ENCODE measurements at places on chromosomes 11 and 22.

DNA sequence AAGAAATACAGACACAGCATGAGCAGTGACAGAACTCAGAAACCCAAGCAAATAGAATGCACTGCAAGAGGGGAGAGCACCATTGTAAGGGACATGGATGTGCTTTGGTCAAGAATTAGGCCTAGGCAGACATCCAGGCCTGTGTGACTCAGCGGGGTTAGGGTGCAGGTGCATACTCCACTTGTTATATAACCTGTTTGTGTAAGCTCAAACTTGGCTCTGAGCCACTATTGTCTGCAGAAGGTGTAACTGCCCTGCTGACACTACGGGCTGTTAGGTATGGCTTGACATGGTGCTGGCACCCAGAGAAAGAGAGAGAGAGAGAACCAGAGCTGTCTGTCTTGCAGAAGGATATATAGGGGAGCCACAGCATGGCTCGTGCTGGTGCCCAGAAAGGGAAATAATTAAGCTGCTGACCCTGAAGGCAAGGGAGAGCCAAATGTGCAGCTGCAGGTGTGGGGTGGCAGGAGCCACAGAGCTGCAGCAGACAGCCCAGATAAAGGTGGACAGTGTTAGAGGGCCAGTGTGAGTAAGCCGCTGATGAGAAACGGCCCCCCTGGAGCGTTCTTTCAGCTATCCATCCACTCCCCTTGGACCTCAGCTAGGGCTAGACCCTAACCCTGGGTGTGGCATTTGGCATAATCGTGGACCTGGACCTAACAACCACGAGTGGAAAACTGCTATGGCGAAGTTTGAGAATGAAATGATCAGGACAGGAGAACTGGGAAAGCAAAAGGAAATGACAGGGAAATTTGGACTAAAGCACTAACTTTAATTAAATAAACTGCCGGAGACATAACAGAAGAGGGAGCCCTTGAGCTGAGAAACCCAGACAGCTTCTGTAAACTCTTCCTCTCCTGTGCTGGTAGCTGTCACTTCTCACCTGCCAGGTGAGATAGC lies 253.0 kb upstream of the CCDC179 start:
- no peak for DNase-seq

GRCh38 chr22:39097098-39098020 lies at the start of gene APOBEC3H:
Gene APOBEC3H (plus strand): TSS chr22:39097244. CDS start chr22:39100279, 3,035 bp downstream.
- DNase-seq, result no peak

DNA sequence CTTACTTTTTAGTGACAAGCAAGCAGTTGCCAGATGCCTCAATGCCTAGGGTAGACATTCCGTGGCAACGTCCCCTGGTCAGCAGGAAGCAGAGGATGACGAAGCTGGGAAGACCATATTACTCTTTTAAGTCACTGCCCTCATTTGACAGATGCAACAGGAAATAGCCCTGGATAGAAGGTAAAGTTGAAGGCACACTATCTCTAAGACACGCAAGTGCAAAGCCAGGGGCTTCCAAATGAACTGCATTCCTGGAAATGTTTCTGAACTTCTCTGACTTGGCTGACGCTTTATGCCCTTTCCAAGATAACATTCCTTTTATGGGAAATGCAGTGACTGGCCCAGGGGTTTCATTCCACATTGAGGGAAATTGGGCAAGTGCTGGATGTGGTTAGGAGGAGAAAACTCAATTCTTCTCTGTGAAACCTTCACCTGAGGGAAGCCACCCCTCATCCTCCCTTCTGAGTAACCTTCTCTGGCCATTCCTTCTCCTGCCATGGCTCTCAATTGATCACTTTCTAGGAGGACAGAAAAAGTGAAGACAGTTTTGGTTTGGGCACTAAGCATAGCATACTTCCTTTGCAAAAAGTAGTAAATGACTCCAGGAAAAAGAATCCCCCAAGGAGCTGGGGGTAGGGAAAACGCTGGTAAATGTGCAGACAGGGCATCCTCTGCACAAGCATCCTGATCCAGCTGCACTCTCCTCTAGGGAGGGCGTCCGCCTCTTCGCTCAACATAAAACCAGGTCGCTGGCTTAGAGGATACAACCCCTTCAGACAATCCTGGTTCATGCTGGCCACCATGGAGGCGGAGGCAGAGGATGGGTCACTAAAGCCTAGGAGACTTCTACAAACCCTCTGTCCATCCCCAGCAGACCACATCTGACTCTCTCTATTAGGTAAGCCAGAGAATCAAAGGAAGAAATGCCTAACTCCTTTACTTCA lies 14.5 kb downstream of the PCSK7 start:
- no peak for DNase-seq

DNA sequence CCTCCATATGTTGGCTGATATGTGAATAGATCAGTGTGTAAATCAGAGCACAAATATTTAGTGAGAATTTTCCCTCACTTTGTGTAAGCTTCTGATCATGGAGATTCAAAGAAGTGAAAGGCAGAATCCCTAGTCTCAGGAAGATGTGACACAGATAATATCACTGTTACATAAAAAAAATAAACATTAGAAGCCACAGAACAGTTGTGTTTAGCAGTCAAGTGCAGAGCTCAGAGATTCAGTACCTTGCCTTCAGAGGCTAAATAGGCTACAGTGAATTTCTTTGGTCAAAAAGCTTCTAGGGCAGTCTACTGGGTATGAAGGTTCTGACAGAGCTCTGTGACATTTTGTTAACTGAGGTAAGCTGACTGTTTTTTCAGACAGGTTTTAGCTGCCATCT lies 591.5 kb downstream of the METTL15 start:
- DNase-seq, result no peak

GRCh38 chr11:65468874-65469333 lies 29.9 kb upstream of the MALAT1 start:
- no peak for DNase-seq

DNA sequence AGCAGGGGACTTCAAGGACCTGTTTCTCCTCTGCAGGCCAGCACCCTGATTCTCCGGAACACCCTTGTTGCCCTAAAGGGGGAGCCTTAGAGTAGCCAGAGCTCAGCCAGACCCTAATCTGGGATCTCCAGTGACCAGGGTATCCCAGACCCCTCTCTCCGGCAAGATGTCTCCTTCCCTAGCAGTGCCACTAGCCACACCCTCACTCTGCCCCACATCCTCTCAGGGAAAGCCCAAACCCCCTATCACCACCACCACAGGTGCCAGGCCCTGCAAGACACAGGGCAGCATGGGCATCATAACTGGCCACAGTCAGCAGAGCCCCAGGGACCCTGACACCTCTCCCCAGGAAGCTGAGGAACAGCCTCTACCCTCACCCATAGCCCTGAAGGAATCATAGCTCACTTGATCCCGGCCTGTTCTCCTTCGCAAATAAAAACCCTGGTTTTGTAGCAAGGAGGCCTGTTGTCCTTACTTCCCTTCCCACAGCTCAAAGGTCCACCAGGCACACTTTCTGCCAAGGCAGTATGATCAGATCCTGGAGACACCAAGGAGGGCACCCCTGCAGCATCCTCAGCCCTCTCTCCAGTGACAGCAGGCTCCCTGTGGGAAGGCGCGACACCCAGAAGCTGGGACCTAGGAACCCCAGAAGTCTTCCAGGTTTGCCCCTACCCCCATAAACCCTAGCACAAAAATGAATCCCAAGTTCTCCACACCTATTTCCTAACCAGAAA lies 4.6 kb downstream of the CFL1 start:
- DNase-seq, result no peak

DNA sequence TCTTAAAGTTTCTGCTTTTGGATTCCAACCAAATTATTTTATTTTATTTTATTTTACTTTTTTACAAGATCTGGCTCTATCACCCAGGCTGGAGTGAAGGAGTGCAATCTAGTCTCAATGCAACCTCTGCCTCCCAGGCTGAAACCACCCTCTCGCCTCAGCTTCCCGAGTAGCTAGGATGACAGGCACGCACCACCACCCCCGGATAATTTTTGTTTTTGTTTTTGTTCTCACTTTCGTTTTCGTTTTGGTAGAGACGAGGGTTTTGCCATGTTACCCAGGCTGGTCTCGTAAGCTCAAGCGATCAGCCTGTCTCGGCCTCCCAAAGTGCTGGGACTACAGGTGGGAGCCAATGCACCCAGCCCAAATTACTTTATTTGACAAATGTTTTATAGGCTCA lies 219.8 kb downstream of the ETS1 start:
- no peak for DNase-seq

GRCh38 chr11:96105944-96106343 lies 182.0 kb upstream of the MTMR2 start:
- DNase-seq, result no peak

DNA sequence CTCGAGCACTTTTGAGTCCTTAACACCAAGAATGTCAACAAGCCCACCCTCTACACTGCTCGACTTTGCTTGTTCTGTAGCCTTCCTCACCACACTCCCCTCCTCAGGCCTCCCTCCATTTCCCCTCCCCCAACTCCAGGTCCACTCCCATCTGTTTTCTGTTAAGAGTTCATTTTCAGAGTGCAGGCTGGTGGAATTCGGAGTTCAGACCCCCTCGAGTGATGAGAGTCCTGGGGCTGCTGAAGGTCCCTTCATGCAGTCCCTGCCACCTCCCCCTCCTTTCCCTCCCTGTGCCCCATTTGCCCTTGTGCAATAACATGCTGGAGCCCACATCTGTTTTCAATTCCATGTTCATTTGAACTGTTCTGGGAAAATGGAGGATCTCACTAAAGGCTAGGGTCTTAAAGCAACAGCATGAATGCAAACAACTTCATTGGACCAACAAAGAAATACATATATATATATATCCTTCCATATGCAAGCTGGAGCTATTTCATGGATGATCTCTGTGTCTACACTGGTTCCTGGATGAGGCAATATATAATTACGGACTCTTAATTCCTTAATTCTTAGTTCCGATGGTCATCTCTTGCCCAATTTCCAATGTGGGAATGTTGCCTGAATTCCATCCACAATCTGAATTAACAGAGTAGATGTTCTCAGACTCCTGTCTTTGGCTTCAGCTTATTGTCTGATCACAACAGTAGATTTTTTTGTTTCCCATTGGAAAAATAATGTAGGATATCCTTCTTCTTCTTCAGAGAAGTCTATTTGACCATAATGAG lies 340.4 kb downstream of the ETS1 start:
- DNase-seq, result no peak

DNA sequence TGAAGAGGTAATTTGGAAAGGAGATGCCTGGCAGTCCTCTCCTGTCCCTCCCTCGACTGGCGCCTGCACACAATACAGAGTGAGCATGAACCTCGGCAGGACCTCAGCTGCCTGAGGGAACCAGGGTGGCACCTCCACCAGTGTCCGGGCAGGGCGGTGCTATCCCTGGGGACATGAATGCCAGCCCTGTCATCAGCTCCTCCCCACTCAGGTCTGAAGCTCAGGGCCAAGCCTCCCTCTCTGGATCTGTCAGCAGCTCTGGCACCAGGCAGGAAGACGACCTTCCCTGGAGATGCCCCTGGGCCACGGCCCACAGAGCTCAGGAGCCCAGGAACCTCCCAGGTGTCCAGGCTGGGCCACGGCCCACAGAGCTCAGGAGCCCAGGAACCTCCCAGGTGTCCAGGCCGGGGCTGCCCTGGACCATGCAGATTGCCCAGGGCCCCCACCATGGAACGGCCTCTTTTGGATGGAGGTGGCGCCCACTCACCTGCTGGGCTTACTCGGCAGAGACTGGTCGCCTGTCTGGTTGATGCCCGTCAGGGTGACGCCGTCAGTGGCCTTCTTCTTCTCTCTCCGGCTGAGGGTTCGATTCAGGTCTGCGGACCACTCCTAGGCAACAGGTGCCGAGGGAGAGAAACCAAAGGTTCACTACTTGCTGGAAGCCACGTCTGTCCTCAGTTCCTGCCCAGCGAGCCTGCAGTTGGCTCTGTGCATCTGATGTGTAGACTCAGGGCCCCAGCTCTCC lies 21.7 kb upstream of the ARFGAP3 start:
- DNase-seq, result no peak

GRCh38 chr22:29747832-29748231 lies 19.0 kb downstream of the ZMAT5 start:
- DNase-seq, result no peak

DNA sequence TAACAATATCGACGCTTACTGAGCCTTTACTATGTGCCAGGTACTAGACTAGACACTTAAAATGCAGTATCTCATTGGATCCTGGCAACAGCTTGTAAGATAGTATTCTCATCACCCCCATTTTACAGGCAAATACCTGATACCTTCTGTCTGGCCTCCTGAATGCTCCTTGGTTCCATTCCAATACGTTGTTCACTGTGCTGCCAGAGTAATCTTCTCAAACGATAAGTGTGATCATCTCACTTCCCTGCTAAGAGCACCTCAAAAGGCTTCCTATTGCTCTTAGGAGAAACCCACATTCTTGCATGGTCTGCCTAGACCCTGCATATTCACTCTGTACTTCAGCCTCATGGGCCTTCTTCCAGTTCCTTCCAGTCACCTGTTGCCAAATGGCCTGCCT lies 1.3 kb upstream of the NRIP3 start:
- no peak for DNase-seq

DNA sequence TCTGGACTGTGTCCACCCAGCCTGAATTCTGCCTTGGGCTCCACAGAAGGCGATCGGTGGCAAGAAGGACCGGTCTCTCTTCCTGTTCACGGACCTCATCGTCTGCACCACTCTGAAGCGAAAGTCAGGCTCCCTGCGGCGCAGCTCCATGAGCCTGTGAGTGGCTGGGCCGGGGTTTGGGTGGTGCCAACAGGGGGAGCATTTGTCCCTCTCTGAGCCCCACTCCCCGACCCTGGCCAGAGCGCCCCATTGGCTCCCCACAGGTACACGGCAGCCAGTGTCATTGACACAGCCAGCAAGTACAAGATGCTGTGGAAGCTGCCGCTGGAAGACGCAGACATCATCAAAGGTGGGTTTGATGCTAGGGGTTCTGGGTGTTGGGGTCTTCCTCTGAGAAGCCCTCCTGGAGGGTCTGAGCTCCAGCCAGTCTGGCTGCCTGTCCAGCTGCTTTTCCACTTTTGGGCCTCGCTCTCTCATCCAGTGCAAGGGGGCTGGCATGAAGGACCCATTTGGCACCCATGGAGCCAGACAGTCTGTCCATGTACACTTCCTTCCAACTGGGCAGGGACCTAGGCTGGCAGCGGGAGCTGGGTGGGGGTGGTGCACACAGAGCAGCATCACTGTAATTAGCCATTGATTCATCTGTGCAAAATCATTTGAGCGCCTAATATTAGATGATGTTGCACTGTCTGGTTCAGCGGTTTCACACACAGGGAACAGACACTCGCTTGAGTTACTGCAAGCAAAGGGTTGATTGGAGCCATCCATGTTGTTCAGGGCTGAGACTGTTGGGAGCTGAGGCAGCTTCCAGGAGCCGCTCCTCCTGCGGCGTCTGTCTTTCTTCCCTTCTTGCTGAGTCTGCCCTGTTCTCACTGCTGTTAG lies 19.0 kb upstream of the RELT start:
- no peak for DNase-seq
